RPMI7951 (cell line): ENCODE measurements at places on chromosomes 7 and 10.

DNA sequence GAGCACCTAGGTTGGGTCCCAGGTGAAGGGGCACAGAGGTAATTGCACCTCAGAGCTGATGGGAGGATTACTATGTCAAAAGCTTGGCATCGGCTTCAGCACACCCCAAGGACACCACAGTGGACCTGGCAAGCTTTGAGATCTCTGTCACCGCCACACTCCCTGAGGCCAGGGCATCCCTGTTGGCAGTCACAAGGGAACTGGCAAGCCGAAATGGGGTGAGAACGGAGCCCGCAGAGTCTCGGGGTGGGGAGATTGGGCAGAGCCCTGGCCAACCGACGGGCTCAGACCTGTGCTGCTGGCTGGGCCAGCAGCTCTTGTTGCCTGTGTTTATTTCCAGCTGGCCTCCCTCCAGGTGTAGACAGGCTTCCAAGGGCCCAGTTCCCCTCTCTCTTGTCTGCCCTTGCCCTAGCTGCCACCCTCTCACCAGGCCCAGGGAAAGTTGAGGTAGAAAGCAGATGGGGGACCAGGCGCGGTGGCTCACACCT lies 2.5 kb downstream of the HSPB1 start:
- no peak for DNase-seq

- DNase-seq = no peak
Observed at GRCh38 chr7:5348134-5349004, 65.6 kb downstream of the SLC29A4 start.

DNA sequence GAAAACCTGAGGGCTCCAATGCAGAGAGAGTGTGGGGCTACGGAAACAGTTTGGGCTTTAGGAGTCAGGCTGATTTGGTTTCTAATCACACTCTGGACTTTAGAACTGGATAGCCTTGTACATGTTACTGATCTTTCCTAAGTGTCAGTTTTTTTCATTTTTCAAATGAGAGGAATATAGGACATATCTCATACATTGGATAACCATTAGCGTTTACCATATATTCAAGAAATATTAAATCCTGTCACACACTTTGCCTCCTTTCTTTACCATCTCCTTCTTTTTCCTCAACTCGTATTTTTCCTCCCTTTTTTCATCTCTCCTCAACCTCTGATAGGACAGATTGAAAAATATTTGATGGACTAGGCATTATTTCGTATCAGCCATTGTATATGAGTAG lies 885.7 kb downstream of the LRMDA start:
- no peak for DNase-seq

- no peak for DNase-seq
Observed at GRCh38 chr10:74543276-74543675, 283.1 kb upstream of the KAT6B start.

DNA sequence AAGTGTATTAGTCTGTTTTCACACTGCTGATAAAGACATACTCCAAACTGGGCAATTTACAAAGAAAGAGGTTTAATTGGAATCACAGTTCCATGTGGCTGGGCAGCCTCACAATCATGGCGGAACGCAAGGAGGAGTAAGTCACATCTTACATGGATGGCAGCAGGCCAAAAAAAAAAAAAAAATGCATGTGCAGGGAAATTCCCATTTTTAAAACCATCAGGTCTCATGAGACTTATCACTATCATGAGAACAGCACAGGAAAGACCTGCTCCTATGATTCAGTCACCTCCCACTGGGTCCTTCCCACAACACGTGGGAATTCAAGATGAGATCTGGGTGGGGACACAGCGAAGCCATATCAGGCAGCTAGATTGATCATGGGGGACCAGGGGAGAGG lies 136.8 kb downstream of the EXOC4 start:
- DNase-seq = no peak

DNA sequence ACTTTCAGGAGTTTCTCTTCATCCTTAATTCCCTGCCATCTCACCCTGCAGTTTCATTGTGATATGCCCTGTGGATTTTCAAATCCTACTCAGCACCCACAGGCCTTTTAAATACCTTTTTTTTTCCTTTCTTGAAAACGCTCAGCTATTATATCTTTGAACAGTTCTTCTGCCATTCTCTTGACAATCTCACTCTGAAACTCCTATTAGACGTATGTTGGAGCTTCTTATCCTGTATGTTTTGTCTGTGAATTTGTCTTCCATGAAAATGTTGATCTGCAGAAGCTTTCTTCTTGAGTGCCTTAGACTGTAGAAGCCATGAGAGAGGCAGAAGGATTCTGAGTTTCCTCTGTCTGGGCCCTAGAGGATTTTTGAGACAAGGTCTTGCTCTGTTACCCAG lies 18.9 kb upstream of the YAE1 start:
- DNase-seq = no peak

GRCh38 chr7:27810186-27810585 lies 70.2 kb downstream of the TAX1BP1 start:
- no peak for DNase-seq

- no peak for DNase-seq
Observed at GRCh38 chr7:22153432-22154142, 203.4 kb downstream of the RAPGEF5 start.

GRCh38 chr10:47054974-47055373 lies 143.7 kb downstream of the PTPN20 start:
- DNase-seq = no peak

DNA sequence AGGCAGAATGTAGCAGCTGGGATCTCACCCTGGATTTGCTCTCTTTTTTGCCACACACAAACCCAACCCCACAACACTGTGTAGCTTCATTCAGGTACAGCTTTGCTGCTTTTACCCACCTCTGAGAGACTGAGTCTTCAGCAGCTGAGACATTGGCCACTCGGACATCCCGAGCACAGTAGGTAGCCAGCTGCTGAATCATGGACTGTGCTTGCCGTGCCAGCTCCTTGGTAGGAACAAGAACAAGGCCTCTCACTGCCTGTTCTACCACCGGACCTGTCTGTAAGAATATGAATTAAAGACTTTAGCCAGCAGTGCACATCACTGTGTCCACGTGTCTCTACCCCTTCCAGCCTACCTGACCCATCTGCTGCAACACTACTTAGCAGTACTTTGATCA lies 937 bp downstream of the DDX56 start:
- no peak for DNase-seq

DNA sequence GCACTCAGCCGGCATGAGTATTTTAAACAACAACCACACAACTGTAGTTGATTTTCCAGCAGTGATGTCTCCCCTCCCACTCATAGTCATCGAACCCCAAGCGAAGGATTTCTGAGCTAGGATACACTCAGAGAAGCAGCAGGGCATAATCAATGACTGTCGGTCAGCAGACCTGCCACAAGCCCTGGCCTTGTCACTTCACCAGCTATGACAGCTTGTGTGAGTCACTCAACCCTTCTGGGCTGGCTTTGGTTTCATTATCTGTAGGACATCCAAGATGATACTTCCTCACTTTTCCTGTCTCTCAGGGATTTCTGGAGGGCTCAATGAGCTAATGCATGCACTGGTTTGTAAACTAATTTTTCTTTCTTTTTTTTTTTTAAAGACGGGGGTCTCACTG lies 22.0 kb upstream of the UBE3C start:
- peak; percentile 42 for DNase-seq
